SIG-M5 (cell line): ENCODE measurements at places on chromosomes 12 and 14.

GRCh38 chr12:47900131-47901062 is 4.4 kb downstream of the VDR start:
- DNase-seq, result no peak

- no peak for DNase-seq
These were observed 30.8 kb upstream of the PPP2R5C start for GRCh38 chr14:101730626-101731186.

- no peak for DNase-seq
These were observed 68.2 kb downstream of the PLEKHG7 start for GRCh38 chr12:92771001-92771400.

DNA sequence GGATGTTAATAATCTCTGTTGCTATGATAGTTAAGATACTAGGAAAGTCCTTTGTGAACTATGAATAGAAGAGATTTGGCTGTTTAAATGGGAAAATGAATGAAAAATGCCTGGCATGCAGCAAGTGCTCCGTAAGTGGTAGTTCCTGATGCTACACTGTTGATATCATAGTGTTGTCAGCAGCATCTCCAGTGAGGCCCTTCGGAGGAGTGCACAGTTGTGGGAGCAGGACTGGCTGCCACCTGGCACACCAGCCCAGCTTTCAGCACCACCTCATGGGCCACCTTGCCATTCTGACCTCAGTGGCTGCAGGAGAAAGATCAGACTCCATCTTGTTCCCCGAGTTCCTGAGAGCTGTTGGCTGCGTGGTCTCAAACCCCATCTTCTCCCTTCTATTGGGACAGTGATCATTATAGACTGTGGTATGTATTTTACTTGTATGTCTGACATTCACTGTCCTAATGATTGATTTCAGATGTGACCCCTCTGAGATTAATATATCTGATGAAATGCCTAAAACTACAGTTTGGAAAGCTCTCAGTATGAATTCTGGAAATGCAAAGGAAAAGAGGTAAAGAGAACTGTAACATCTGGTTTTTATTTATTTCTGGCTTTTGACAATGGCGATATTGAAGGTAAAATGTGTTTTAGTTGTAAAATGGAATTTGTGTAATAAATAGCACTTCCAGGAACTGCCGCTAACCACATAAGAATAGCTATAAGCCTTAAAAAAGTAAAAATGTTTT is 80.9 kb downstream of the SLC4A8 start:
- DNase-seq, result no peak

- no peak for DNase-seq
These were observed 6.0 kb downstream of the FAR2 start for GRCh38 chr12:29155079-29155478.

DNA sequence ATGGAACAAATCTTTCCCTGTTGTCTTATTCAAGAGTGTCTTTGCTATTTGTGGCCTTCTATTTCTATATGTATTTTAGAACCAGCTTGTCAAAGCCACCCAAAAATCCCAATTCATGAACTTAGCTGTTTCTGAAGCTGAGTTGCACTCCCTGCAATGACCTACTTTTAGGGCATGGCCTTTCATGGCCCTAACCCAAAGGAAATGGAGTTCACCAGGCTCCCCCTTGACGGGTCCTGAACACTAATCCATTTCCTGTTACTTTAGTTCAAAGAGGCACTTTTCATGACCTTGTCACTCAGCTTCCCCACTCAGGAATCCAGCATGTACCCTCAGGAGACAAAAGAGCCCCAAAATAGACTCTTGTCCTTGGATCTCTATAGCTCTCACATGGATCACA is 7.6 kb downstream of the TMED8 start:
- DNase-seq, result no peak

DNA sequence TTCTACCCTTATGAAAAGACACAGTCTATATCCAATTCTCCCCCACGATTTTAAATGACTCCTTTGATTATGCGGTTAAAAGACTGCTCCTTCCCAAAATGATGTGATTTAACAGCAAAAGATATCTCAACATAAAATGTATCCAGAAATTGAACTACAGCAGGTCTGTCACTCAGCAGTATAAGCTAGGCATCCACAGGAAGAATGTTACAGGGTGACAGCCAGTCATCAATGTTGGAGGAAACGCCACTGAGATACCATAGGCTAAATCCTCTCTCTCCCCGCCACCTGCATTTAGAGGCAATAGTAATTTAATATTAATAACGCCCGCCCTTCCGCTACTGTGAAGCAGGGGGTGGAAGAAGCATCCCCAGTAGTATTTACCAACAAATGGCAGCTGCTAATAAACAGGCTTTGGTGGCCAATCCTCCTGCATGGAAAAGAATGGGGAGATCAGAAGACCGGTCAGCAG is 613 bp downstream of the RECQL start:
- no peak for DNase-seq

DNA sequence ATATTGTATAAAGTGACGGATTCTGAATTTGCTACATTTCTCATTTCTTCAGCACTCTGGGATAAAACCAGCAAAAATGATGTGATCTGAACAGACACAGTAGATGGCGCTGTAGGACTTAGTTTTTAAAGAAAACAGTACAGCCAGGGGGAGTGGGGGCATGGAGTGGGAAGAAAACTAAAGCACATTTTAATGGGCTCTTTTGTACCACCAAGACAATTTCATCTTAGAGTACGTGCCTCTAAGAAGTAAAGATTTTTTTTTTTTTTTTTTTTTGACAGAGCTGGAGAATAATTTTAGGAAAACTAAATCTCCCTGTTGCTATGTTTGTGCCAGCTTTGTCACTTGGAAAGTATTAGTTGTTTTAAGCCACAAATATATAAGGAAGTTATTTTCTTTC is 124.4 kb downstream of the RAD51B start:
- no peak for DNase-seq

DNA sequence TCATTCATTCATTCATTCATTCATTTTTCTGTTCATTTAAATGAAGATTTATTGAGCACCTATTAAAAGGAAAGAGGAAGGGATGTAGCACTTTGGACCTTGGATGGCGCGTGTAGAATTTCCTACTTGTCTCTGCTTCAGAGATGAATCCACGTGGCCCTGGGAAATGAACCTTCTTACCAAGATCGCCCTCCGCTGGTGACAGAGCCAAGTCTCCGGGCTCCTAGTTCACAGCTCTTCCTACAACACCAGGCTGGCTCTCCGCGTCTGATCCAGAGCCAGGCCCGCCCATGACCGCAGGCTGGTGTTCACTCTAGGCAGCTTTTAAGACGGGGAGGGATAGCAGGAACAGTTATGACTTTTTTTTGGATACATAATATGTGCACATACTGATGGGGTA is 70.9 kb upstream of the PIWIL1 start:
- no peak for DNase-seq

- DNase-seq, result no peak
These were observed 40.6 kb downstream of the SLC15A4 start for GRCh38 chr12:128783129-128783574.

DNA sequence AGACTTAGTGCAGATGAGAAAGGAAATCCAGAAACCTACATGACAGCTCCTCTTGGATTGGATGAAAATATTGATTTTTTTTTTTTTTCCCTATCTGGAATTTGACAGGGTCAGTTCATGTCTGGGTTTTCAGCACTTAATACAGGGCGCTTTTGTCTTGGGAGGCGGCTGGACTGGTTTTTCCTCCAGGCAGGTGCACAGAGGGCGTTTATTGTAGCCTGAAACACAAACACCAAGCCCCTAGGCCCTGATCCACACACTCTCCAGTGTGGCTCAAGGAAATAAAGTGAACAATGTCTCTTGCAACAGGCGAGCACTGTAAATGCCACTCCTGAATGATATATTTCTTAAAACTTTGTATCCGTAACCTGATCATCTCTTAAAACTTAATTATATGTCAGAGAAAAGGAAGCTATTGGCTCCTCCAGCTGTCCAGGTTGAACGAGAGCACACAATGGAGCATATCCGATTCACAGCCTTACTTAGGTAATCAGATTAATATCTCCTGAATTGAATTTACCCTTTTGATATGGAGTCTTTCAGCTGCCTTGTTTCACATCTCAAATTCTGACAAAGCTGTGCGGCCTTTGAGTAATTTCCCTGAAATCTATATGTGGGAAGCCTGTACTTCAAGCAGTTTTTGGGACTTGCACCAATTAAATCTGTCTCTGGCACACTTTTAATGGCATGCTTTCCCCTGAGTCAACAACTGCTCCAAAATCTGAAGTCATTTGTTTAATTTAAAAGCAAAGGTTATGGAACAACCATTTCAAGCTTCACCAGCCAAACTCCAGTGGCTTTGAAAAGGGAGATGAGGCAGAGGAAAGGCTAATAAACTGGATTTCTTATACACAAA is 485.7 kb downstream of the ZFP36L1 start:
- no peak for DNase-seq

GRCh38 chr14:61140271-61140670 is 140.9 kb downstream of the TMEM30B start:
- no peak for DNase-seq

- no peak for DNase-seq
These were observed 111.2 kb upstream of the TMCC3 start for GRCh38 chr12:94761559-94761958.

DNA sequence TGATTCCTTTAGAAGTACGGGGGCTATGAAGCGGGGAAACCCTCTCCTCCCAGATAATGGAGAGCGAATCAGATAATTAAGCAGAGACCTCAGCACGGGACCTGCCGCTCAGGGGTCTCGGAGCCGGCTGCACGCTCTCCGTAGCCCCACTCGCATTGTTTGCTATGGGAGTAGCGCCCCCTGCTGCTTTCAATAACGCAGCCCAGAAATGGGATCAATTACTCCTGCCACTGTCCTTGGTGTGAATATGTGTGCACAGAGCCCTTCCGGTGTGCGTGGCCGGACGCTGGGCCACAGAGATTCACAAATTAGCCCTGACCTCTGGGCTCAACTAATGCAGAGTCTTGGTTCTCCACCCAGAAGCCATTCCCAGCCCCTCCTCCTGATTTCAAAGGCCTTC is 76.4 kb upstream of the TMEM132C start:
- DNase-seq, result no peak

- no peak for DNase-seq
These were observed 41.6 kb downstream of the SCN8A start for GRCh38 chr12:51632623-51633022.

- DNase-seq, result no peak
These were observed 27.1 kb downstream of the POLE start for GRCh38 chr12:132660052-132660451.

GRCh38 chr14:104977008-104977680 is 1.0 kb downstream of the AHNAK2 start:
- DNase-seq, result no peak

DNA sequence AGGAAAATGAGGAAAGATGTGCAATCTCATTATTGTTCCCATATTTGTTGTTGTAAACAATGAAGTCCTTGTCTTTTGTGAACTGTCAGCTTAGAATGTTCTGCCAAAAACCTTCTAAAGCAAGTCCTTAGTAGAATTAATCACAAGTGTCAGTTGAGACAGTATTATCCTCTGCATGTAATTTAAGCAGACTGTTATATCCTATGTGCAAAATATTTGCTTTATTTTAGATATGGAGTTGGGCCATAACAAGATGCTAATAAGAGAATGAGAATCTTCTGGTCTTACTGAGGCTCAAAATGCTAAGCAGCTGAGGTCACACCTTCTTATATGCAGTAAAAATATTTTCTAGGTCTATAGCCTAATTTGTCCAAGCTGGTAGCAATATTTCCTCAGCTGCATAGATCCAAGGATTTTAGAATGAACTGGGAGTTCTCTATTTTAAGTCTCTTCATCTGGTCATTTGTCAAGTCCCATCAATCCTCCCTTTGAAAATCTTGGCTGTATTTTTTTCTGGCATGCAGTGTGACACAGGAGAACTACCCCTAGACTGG is 222.3 kb upstream of the NAV3 start:
- DNase-seq, result no peak

GRCh38 chr14:88750413-88750812 is 42.3 kb downstream of the EML5 start:
- DNase-seq, result no peak

- DNase-seq, result no peak
These were observed 93.2 kb downstream of the SLC2A13 start for GRCh38 chr12:40012711-40013110.

DNA sequence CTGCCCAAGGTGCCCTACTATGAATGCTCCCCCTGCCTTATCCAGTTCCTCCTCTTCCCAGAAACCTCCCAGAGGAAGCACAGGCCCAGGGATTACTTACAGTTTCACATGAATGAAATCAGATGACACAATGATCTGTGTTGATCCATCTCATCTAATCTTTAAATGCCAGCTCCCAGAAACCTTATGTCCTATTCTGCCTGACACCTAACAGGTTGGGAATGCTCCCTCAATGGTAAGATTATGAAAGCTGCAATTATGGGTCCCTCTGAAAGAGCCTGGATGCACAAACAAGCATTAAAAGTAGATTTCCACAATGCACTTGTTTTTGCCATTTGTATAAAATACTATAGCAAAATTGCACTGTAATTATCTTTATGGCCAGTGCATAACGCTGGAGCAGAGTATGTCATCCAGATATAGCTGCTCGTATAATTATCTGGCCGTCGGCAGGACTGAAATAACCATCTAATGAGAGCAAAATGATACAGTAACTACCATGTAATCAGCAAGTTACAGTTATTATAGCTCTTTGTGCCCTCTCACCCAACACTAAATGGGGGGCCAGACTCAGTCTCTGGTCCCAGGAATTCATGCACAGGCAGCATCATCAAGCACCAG is 4.4 kb upstream of the ZBTB39 start:
- no peak for DNase-seq

GRCh38 chr14:88044776-88045446 is 40.0 kb downstream of the GPR65 start:
- no peak for DNase-seq

- DNase-seq, result no peak
These were observed 95.9 kb downstream of the WNK1 start for GRCh38 chr12:848173-848865.

GRCh38 chr12:124456652-124457152 is 110.7 kb downstream of the NCOR2 start:
- DNase-seq, result no peak

- no peak for DNase-seq
These were observed 404.5 kb downstream of the BCAT1 start for GRCh38 chr12:24544368-24544767.

- DNase-seq, result no peak
These were observed 6.0 kb upstream of the ABCD4 start for GRCh38 chr14:74308695-74309094.

GRCh38 chr14:21771671-21772070 is 98.1 kb upstream of the OR4E1 start:
- DNase-seq, result no peak

GRCh38 chr12:23556661-23557060 is 392.8 kb downstream of the SOX5 start:
- no peak for DNase-seq
